ENCODE measurements at places on chromosomes 6 and 20.

GRCh38 chr20:14921513-14921912 lies 584.1 kb upstream of the FLRT3 start:
- no peak for DNase-seq

DNA sequence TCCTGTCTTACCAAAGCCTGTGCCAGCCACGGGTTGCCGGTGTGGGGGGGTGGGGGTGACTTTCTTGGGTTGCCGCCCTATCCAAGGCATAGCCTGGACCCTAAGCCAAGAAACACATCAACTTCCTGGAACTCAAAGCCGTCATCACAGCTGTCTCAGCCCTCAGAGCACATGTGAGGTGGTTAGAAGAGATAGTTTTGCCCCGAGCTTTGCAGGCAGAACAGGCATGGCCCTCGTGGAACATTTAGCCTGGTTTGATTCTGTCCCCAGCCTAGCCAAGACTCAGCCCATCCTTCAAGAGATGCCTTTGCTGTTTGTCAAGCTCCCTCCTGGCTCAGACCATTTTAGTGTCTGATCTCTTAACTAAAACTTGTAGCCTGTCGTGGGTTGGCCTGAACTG lies 64.9 kb downstream of the RREB1 start:
- no peak for DNase-seq

GRCh38 chr20:4604580-4604979 lies 117.1 kb upstream of the PRND start:
- no peak for DNase-seq

DNA sequence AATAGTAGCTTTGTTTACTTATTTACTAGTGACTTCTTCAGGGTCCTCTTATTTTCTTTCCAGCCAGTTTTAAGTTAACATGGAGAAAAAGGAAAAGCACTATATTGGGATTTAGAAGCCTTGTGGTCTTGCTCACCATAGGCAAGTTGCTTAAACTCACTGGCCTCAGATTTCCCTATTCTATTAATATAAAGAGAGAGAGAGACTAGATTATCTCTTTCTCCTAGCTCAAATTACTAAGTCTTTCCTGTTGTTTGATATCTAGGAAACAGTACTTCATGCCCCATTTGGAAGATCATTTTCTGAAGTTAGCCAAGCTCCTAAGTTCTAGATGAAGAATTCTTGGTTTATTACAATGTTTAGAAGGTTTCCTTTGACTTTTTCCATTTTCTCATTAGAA lies 32.5 kb downstream of the CTNNBL1 start:
- no peak for DNase-seq

DNA sequence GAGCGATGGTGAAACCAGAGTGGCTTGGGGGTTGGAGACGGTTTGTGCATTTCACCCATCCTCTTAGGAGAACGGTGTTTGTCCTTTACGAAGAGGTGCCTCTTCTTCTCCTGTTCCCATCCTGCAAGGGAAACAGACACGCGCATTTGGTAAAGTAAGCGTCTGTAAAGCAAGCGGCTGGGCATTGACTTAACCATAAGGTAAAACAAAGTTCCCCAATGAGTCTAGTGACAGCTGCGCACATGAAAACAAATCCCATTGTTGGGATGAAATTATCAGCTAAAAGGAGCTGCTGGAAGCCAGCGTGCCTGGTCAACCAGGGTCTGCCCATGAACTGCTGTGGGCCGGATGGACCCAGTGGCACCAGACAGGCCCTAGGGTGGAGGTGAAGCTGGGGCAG lies 5.8 kb downstream of the BHLHE23 start:
- DNase-seq: no peak

- no peak for DNase-seq
Measured at GRCh38 chr6:29679962-29680361, 990 bp downstream of the ZFP57 start.

DNA sequence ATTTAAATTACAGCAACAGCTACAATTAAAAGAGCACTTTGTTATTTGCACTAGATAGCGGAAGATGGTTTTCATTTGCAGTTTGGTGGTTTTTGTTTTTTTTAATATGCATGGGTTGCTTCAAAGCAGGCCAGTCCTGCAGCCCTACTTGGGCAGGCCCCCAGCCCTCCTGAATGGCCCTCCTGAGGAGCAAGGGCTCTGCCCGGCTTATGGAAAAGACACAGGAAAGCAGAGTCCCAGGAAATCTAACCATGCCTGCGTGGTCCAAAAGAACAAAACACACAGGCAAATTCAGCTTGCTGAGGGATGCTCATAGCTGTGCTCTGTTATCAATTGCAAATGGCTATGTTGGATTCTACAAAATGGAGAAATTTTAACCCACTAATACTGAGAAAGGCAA lies 371.1 kb upstream of the ARID1B start:
- no peak for DNase-seq

DNA sequence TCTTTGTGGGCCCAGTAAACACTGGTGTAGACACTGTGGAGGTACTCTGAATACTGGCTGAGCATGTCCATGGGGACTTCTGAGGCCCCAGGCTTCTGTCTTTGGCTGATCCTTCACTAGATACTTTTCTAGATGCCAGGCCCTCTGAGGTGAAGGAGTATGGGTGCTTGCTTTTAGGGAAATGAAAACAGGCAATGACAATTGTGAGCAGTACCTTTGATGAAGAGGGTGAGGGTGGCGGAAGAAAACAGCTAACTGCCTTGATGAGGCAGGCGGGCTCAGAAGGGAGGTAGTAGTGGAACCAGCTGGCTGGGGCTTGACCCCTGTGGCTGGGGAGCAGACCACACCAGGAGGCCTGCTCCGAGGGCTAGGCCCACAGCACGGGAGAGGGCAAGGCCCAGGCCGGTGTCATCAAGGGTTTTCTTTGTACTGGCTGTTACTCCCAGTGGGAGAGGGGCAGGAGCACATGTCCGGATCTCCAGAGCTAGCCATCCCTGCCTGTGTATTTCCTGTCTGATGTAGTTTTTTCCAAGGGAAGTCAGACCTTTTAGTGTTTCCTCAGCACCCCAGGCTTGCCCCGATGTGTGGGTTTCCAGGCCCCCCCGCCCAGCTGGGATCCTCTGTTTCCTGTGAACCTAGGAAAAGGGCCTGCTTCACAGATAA lies 3.9 kb downstream of the PLCG1 start:
- peak; percentile 70 for DNase-seq

DNA sequence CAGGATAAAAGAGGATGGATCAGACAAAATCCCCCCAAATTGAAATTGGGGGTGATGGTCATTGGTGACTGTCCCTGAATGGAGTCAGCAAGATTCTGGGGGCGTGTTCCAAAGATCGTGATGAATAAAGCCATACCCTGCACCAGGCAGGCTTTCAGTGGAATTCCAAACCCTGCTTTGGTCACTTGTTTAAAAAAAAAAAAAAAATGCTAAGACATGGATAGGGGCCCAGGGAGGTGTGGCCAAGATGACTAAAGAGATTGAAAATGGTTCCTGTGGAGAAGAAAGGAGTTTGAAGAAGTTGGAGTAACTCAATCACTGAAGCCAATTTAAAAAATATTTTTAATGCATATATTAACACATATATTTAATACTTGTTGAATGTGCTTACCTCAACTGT lies 161.4 kb upstream of the KCNG1 start:
- no peak for DNase-seq

DNA sequence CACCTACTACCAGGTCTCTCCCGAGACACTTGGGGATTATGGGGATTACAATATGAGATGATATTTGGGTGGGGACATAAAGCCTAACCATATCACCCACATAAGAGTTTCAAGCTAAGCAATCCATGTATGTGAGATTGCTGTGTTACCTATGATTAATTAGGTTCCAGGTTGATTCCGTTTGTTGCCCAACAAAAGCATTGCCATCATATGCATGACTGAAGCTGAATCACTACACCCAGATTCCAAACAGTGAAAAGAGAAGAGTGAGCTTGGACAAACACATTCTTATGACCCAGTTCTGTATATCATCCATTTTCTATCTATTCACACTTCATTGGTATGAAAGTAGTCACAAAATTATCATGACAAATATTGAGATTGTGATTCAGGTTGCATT lies 952.5 kb upstream of the MAN1A1 start:
- DNase-seq: no peak

DNA sequence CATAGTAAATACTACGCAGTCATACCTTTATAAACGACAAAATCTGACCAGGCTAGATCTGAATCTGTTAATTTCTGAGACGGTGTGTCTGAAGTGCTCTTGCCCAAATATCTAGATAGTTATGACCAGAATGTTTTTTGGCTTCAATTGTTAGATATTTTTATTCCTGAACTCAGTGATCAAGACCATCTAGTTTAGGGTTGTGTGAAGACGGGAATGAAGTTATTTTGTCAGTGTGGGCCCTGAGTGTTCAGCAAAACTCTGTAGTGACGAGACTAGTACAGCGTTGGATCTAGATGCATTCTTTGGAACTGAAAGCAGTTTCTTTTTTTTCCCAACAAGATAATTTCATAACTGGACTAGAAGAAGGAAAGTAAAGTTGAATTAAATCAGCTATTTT lies 3.1 kb downstream of the STXBP5 start:
- DNase-seq: no peak

DNA sequence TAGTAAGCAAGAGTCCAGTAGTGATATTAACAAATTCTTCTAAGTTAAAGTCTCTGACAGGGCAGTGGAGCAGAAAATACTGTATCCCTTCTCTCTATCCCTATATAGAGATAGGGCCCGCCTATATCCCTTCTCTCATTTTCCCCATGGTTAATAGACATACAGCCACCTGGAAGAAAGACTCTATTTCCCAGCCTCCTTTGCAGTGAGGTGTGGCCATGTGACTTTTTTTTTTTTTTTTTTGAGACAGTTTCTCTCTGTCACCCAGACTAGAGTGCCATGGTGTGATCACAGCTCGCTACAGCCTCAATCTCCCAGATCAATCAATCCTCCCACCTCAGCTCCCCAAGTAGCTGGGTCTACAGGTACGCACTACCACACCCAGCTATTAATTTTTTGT lies 16.7 kb upstream of the CDK5RAP1 start:
- no peak for DNase-seq

DNA sequence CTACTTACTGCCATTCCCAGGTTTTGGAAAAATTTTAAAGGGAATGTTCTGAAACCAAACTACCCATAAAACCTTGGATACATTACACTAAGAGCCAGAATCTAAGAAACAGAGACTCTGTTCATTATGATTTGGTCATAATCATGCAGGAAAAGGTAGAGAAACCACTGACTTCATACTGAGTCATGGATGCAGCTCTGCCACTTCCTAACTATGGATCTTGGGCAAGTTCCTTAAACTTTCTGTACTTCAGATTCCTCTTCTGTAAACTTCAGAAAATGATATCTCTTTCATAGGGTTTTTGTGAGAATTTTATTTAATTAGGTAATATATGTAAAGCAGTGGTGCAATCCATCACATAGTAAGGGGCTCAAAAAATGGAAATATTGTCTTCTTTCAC lies 20.0 kb downstream of the PLA2G7 start:
- DNase-seq: no peak

- no peak for DNase-seq
Measured at GRCh38 chr6:47016261-47016660, 25.9 kb downstream of the ADGRF1 start.

DNA sequence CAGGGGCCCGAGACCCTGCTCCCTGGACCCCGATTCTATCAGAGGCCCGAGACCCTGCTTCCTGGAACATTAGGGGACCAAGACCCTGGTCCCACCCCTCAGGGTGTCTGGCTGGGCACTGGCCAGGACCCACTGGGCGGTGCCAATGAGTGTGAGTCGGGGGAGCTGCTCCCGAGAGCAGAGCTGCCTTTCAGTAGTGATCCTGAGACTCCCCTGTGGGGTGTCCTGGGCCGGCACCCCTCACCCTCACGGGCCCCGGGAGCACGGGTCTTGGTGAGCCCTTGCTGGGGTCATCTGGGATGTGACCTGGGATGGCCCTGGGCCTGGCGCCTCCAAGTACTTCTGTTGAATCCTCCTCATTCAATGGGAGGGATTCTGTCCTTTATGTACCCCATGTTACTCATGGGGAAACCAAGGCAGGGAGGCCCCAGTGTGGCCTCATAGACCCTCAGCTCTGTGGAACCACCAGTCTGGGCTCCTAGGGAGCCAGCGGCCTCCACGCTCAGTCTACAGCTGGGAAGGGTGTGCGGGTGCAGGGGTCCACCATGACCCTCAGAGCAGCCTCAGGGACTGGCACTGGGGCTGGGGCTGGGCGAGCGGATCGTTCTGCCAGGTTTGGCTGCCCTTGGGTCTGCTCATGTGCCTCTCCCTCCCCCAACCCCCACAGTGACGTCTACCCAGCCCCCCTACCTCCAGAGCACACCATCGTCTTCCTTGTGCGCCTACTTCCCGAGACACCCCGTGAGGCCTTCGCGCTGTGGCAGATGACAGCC lies 25.6 kb downstream of the COL20A1 start:
- DNase-seq: peak; percentile 47

- no peak for DNase-seq
Measured at GRCh38 chr20:275791-276190, 14.8 kb downstream of the C20orf96 start.

- DNase-seq: no peak
Measured at GRCh38 chr6:144019929-144020328, 11.9 kb upstream of the PLAGL1 start.

GRCh38 chr6:42507901-42508300 lies 55.9 kb upstream of the UBR2 start:
- DNase-seq: no peak

GRCh38 chr20:9981829-9982228 lies 53.0 kb upstream of the ANKEF1 start:
- DNase-seq: no peak

GRCh38 chr6:52186480-52186879 lies 305 bp downstream of the IL17A start:
- no peak for DNase-seq

- no peak for DNase-seq
Measured at GRCh38 chr20:48374991-48375595, 452.7 kb downstream of the PREX1 start.

DNA sequence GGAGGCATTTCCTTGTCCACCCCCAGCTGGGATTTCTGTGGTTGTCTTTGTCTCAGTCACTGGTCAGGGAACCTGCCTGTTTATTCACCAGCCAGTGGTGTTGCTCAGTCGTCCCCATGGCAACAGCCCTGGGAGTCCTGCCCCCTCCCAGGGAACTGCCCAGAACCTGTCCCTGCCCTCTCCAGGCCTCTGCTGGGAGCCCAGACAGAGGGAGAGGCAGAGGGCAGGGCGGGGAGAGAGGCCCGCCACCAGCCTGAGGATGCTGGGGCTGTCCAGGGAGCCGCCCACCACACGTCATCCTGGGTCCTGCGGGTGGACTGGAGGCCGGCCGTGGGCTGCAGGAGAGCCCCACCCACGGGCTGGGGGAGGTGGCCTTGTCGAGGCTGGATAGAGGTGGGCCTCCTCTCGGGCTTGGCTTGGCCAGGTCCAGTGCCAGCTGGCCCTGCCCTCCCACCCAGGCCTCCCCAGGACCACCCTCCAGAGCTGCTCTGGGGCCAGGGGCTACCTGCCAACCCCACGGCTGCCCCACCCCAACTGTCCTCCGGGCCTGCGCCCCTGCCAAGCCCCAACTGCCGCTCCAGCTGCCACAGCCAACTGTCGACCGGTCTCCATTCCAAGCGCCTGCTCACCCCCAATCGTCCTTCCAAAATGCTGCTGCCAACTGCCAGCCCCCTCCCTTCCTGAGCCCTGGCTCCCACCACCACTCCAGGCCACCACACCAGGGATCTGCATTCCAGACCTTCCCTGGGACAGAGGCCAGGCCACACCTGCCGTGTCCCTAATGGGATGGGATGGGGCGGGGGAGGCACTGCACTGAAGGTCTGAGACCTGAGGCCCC lies 4.2 kb upstream of the ZBTB46 start:
- no peak for DNase-seq

- no peak for DNase-seq
Measured at GRCh38 chr6:128841518-128841917, 41.4 kb upstream of the LAMA2 start.

GRCh38 chr20:11119573-11119972 lies 445.8 kb upstream of the JAG1 start:
- no peak for DNase-seq

- DNase-seq: no peak
Measured at GRCh38 chr6:142014515-142014914, 118.2 kb upstream of the GJE1 start.

All from activated effector memory CD4-positive, alpha-beta T cell treated with anti-CD3 and anti-CD28 coated beads, Interleukin-2, amount 50 U/mL, for 16 hours (primary cell).